SHP77 treated with DMSO at 0.1 percent for 48 hours (cell line): ENCODE measurements at places on chromosomes 13 and 19.

DNA sequence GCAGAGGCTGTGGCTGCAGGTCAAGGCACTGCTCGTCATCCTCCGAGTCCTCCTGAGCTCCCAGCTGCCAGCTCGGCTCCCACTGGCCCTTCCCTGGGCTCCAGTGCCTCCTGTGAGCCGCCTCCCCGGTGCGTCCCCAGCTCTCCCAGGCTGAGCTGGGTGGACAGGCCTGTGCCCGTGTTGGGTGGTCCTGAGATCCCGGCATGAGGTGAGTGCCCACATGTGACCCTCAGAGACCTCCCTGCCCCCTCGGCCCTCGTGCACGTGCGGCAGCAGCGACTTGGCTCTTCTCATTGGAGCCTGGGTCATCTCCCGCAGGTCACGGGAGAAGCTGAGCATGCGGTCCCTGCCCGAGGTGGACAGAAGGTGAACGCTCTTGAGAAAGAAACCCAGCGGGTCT lies 15.4 kb downstream of the ADAT3 start:
- no peak for DNase-seq

GRCh38 chr13:46114613-46115012 lies 9.8 kb upstream of the CPB2 start:
- DNase-seq: no peak

GRCh38 chr13:99722931-99723330 lies 221.7 kb downstream of the TM9SF2 start:
- DNase-seq: no peak

GRCh38 chr13:78460176-78460575 lies 143.2 kb downstream of the POU4F1 start:
- DNase-seq: no peak

DNA sequence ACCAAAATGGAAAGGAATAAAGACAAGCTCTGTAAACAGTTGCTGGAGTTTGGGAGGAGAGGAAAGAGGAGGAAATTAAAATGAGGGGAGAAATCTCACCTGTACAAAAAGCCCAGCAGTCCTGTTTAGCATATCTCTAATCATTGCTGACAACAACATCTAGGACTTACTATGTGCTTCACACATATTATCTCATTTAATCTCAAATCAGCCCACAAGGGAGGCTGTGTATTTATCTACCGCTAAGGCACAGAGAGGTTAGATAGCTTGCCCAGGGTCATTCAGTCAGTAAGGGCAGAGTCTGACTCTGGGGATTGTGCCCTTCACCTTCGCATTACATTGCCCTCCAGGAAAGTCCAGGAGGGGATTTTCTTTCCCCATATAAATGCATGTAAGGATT lies 233.3 kb downstream of the DLEU7 start:
- DNase-seq: no peak

DNA sequence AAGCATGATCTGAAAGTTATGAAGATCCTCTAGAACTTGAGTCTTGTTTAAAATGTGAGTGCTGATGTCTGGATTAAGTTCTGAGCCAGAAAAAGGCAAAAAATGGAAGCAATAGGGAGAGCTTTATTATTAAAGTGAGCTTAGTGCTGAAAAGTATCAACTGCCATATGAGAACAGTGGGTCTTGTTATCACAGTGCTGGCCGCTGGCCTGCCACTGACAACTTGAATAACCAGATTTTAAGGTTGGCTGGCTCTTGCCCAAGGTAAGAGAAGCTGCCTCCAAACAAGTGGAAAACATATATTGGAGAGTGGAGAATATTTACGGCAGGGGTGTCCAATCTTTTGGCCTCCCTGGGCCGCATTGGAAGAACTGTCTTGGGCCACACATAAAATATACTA lies 33.9 kb downstream of the NUFIP1 start:
- no peak for DNase-seq

- DNase-seq: no peak
Observed at GRCh38 chr19:29320618-29321017, 107.7 kb upstream of the UQCRFS1 start.
